ENCODE measurements at places on chromosomes 2 and 18.

DNA sequence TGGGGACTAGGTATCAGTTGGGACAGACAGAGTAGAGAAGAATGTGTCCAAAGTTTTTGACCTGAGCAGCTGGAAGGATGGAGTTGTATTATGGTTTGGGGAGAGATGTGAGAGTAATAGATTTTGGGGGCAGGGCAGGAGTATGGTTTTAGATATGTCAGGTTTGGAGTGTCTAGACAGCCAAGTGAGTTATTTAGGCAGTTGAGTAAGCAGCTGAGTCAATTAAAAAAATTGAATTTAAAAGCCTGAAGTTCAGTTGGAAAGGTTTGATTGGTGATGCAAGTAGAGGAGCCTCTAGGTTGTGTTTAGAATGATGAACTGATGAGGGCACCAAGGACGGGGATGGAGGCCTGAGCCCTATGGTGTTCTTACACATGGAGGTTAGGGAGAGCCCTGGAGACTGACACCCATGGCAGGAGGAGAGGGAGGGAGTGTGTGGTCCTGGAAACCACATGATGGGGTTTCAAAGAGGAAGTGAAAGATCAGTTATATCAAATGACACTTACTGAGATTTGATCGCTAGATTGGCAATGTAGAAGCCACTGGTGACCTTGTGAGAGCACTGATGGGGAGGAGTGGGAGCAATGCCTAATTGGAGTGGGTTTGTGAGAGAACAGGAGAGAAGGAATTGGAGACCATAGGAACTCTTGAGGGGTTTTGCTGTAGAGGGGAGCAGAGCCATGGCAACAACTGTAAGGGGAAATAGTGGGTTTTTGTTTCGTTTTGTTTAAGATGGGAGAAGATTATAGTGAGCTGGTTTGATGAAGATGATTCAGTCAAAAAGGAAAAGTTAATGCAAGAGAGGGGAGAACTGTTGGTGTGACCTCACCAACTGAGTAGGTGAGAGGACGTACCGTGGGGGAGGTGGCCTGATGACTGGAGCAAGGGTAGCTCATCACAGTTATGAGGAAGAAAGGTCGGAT, 10.3 kb downstream of the ITGA6 start:
- no peak for DNase-seq

DNA sequence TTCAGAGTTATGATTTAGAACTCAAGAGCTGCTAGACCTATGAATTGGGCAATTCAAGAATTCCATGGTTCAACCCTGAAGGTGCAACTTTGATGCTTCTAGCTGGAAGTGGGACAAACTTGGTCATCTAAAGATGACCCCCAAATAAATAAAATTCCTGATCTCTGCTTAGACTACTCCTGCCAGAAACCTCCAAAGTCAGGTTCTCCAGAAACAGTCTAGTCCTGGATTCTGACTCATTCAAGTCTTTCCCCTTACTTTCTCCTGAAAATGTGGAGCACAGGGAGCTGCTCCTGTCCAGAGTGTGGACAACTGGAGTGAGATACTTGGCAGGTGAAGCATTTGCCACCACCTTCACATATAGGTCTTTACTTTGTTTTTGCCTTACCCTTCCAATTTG, 557.7 kb upstream of the TNP1 start:
- DNase-seq: no peak

DNA sequence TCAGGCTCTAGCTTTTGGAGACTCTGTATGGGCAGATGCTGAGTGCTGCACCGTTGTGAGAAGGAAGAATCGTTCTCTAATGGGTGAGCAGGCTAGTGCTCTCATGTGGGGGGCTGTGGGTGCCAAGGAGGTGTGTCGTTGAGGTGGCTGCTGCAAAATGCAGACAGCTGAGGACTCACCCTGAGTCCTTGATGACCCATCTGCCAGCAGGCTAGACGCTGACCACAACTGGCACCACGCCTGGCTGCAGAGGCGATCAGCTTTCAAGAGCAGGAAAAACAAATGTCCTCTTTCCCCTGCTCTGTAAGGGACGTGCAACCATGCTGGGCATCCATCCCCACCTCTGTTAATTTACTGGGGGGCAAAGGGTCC, 48.2 kb downstream of the HAUS1 start:
- no peak for DNase-seq

GRCh38 chr2:96341641-96342040, 6.1 kb downstream of the NCAPH start:
- DNase-seq: no peak

GRCh38 chr2:6946722-6947121, 29.5 kb downstream of the RNF144A start:
- DNase-seq: no peak

DNA sequence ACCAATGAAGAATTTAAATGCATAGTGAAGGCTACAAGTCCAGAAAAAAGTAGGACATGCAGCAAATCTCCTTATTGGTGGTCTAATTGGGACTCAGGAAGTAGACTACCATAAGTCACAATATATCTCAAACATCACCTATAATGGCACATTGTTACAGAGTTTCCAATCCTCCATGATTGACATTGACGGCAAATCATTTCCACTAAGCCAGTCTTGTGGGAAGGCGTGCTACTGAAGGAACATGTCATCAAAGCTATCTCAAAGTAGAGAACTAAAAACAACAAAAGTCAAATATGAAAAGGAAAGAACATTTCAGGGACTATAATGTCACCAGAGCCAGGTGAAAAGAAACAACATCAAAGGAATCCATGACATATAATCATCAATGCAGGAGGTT, 166.4 kb upstream of the PID1 start:
- no peak for DNase-seq

DNA sequence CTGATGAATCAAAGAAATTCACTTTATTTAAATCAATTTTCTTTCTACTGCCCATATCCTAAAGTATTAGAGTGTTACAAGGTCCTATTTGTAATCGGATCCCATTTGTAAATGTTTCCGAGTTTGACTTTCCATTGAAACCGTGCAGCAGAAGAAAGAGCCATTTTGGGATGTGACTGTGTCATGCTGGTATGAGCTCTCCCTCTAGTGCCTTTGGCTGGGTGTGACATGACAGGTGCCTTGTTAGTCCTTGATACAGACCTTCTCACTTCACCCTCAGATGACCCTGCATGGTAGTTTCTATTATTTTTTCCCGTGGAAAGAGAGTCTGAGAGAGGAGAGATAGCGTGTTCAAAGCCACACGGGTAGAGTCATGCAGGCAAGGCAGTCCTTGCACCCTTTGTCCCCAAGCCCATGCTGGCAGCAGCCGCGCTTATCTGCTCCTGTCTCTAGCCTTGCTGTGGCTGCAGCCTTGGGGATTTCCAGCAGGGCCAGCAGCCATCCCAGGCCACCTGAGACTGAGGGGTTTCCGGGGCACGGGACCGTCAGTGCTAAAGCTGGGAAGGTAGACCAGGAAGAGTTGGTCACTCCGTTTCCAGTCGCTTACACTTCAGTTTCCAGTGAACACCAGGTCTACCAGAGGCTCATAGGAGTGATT, 21.4 kb downstream of the CHMP1B start:
- DNase-seq: no peak

- no peak for DNase-seq
Observed at GRCh38 chr2:170165129-170165528, 12.8 kb upstream of the MYO3B start.

- DNase-seq: no peak
Observed at GRCh38 chr2:104538077-104538476, 315.8 kb upstream of the POU3F3 start.

DNA sequence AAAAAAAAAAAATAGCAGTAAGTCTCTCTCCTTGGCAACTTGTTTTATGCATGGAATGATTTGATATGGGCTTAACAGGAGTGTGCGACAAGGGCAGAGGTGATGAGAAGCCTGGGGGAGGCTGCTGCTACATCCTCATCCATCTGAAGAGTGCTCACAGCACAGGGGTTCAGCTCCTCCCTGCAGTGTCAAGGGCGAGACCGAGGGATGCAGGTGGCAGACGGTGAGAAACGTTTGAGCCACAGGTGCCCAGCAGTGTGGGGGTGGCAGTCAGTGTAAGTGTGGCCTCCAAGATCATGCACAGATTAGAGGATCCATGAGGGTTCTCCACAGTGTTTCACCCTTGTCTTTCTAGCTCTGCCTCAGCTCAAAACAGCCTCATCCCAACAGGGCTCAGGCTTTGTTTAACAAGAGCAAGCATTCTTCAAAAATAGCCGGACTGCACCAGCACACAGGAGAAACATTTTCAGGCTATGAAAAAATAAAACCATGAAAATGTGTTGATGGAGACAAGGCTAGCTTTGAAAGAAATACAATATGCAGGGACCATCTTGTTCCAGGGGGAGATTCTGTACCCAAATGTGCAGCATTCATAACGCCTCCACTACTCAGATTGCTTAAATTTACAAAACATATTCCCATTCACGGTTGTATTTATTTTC, 324.5 kb upstream of the MYT1L start:
- no peak for DNase-seq

GRCh38 chr2:188272121-188272520, 19.6 kb upstream of the GULP1 start:
- DNase-seq: no peak

DNA sequence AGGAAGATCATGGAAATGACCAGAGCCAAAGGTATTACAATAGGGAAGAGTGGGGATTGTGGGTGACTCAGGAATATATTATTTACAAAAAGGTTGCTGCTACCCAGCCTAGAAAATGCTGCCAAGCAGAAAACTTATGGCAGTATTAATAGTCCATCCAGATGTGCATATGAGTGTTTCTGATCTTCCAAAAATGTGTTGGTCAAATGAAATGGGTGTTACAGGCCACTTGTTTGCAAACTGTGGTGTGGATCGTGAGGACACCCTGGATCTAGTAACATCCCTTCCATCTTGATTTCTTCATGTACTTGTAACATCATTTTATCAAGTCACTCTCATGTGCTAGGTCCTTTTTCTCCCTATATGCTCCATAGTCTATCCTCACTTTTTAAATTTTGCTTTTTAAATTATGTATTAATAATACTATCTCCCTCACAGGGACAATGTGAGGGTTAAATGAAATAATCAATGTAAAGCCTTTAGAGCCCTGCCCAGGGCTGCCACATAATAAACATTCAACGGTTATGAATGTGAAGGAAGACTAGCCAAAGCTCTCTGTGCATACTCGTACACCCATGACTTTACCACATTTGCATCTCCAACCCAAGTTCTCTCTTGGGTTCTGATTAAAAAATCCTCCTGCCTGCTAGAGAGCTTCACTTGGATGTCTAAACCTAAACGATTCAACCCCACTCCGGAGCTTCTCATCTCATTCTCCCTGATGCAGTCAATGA, 18.5 kb downstream of the CD226 start:
- DNase-seq: no peak

DNA sequence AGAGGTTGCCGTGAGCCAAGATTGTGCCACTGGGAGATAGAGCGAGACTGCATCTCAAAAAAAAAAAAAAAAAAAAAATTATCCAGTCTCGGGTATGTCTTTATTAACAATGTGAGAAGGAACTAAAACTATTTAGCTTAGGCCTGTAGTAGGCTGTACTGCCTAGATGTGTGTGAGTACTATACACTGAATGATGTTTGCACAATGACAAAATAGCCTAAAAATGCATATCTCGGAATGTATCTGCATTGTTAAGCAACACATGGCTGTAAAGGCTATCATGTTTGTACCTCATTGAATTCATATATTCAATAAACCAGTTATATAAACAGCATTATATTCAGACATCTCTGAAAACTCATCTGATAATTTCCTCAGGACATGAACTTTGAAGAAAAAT, 191.2 kb upstream of the SESTD1 start:
- no peak for DNase-seq

GRCh38 chr2:232029346-232029745, 67.8 kb downstream of the DIS3L2 start:
- DNase-seq: no peak

DNA sequence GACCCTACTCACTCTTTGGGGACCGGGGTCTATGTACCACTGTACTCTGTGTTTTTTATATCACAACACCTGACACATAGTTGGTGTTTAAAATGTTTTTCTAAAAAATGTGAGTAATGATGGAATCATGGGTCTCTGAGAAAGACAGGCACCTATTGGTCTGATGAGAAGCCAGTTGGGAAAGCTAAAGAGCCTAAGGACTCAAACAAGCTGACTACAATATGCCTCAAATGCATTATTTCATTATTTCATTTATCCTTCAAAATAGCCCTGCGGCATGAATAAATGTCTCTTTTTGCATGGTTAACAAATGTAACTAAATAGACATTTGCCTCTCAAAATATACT, 102.9 kb upstream of the SCN1A start:
- no peak for DNase-seq

GRCh38 chr2:26245231-26245732, 543 bp downstream of the HADHB start:
- no peak for DNase-seq

GRCh38 chr2:124915567-124915966, 890.5 kb downstream of the CNTNAP5 start:
- no peak for DNase-seq

- no peak for DNase-seq
Observed at GRCh38 chr18:59701272-59701671, 4.0 kb upstream of the CCBE1 start.

DNA sequence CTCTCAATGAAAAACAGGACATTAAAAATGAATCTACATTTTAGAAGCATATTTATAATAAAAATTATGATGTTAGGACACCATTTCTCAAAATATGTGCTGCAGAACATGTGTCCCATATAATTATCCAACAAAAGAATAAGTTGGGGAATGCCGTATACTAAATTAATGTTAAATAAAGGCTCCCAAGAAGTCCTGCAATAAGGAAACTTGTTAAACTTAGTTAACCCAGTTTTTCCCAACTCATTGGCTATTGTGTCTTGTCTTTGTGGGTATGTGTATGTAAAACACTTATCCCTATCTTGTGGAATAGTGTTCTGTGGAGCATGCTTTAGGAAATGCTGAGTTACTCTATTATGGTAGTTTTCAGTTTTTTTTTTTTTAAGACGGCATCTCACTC, 25.6 kb upstream of the GTF2A1L start:
- DNase-seq: no peak

DNA sequence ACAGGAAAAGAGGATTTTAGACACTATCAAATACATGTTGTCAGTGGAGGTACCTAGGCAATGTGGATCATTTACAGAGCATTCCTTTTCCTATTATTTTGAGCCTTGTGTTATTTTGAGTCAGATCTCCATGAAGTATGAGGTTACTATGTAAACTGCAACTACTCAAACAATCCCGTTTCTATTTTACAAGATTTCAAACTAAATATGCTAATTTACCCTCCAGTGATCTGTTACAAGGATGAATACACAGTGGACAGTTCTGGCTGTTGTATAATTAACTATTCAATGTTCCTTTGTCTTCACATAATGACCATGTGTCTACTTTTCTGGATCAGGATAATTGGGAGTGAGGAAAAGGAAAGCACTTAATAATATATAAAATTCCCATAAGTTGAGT, 4.6 kb downstream of the HOXD1 start:
- no peak for DNase-seq

DNA sequence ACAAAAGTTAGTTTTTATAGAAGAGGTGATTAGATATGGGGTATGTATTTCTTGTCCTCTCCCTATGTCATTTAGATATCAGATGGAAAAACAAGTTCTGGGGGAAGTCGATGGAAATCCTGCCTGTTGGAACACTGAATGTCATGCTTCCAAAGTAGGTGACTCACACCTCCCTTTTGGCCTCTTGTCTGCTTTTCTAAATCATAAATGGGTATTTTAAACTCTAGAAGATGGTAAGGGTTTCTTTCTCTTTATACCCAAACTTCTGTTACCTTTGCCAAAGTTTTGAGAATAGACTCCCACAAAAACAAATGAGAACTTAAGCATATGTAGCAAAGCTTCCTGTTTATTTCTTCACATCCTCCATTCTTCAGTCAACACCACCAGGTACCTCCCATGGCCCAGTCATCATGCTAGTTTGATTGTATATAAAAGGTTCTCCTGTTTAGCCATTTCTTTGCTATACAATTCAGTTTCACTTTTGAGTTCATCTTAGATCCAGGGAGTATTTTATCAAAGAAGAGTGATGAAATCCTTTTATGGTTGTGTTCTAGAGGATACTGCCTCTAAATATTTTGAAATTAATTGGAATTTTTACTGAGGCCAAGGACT, 63.9 kb downstream of the PRKRA start:
- DNase-seq: no peak

All from kidney (tissue), 22 donors.